ENCODE measurements at places on chromosomes 16 and 17. TPM values are rescaled to one million over a fixed set of nuclear protein-coding genes. Genes with fewer than 3 reads are reported as not detected.

Gene KCNJ18
- total RNA-seq = not detected

Gene SPNS2
- total RNA-seq = 15.2 TPM

Gene C17orf100
- total RNA-seq = 2.9 TPM

Gene LRRC46
- total RNA-seq = 2.9 TPM

Gene MRTFB
- 12.1 TPM for total RNA-seq

Gene JUP
- total RNA-seq = 85.1 TPM

Gene SNX20
- not detected for total RNA-seq

Gene ATP2C2
- 0.10 TPM for total RNA-seq

Gene MMP15
- total RNA-seq = 42.3 TPM

Gene CDH8
- total RNA-seq = 0.63 TPM

Gene TBC1D3B
- 2.9 TPM for total RNA-seq

Gene MYH11
- total RNA-seq = 0.12 TPM

Gene ADAD2
- total RNA-seq = not detected

Gene CACNG3
- total RNA-seq = not detected

Gene G6PC1
- total RNA-seq = not detected

Gene EXOC3L1
- 0.29 TPM for total RNA-seq

Gene KRTAP2-1
- not detected for total RNA-seq

Gene HDAC5
- 14.5 TPM for total RNA-seq

Gene ANKRD40CL
- not detected for total RNA-seq

Gene AURKB
- 164 TPM for total RNA-seq

Gene LRRC75A
- 1.1 TPM for total RNA-seq

Gene DOC2B
- 1.7 TPM for total RNA-seq

Gene PABPN1L
- total RNA-seq = not detected

Gene SLC13A2
- total RNA-seq = 0.15 TPM

Gene MYH2
- not detected for total RNA-seq

Gene TP53TG3D
- total RNA-seq = 1.3 TPM

Gene TLCD3B
- 0.31 TPM for total RNA-seq

Gene CA7
- total RNA-seq = not detected

Gene ITGAD
- total RNA-seq = 0.16 TPM

Gene ZSCAN10
- not detected for total RNA-seq

Gene DBNDD1
- total RNA-seq = 58.1 TPM

Gene TRPV2
- 0.39 TPM for total RNA-seq

Gene CCL17
- total RNA-seq = not detected

Gene PMFBP1
- total RNA-seq = not detected

Gene NLGN2
- 12.6 TPM for total RNA-seq

Gene MGRN1
- total RNA-seq = 38.9 TPM

Gene INCA1
- total RNA-seq = 1.9 TPM

Gene ABCA10
- total RNA-seq = 0.07 TPM

Gene CHST5
- 0.06 TPM for total RNA-seq

All from A549 treated with Mapracorat at 1 μM for 4 hours (cell line).